ENCODE measurements at places on chromosomes 16 and 17.

GRCh38 chr17:77235370-77235941 is 94.7 kb downstream of the SEC14L1 start:
- DNase-seq = no peak

- peak; percentile 63 for DNase-seq
These were observed 43.3 kb upstream of the CMIP start for GRCh38 chr16:81401035-81401950.

DNA sequence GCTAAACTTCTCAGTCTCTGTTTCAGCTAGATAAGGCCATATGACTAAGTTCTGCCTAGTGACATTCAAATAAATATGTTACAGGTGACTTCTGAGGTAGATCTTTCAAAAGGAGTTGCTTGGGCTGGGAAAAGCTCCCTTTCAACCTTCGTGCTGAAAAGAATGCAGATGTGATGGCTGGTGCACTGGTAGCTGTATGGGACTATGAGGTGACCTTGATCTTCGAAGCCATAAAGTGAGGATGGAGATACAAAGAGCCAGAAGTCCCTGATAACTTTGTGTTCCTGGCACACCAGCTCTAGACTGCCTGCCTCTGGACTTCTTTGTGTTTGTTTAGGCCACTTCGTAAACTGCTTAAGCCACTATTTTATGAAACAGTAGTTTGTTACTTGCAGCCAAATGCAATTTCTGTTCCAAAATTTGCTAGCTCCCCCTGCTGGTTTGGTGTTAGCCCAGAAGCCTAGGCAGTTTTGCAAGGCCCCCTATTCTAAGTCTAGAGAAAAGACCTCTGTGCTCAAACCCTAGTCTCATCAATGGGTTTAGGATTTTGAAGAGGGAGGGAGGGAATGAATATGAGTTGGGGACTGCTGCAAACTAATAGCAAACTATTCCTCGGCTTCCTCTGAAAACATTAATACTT is 23.3 kb upstream of the ERCC4 start:
- DNase-seq = peak; percentile 8

DNA sequence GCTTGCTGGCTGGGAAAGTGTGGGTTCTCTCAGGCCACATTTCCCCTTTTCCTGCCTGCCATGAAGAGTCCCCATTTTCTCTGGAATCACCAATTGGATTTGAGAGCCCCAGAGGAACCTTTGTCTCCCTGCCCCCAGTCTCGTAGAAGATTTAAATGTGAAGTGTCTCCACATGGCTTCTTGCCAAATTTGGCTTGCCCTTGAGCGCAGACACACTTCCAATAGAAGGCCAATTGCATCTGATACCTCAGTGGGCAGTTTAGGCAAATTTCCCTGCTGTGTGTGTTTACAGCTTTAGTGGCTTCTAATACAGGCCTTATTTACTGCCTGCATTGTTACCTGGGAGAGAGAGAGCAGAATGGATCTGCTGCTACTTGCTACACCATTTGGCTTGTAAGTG is 29.7 kb downstream of the CDK5R1 start:
- DNase-seq = peak; percentile 9

GRCh38 chr17:41528959-41529353 is 848 bp upstream of the KRT19 start:
- peak; percentile 82 for DNase-seq

GRCh38 chr16:78045865-78046581 is 23.7 kb downstream of the CLEC3A start:
- peak; percentile 66 for DNase-seq

- peak; percentile 11 for DNase-seq
These were observed 42.1 kb upstream of the BHLHA9 start for GRCh38 chr17:1227917-1228780.

DNA sequence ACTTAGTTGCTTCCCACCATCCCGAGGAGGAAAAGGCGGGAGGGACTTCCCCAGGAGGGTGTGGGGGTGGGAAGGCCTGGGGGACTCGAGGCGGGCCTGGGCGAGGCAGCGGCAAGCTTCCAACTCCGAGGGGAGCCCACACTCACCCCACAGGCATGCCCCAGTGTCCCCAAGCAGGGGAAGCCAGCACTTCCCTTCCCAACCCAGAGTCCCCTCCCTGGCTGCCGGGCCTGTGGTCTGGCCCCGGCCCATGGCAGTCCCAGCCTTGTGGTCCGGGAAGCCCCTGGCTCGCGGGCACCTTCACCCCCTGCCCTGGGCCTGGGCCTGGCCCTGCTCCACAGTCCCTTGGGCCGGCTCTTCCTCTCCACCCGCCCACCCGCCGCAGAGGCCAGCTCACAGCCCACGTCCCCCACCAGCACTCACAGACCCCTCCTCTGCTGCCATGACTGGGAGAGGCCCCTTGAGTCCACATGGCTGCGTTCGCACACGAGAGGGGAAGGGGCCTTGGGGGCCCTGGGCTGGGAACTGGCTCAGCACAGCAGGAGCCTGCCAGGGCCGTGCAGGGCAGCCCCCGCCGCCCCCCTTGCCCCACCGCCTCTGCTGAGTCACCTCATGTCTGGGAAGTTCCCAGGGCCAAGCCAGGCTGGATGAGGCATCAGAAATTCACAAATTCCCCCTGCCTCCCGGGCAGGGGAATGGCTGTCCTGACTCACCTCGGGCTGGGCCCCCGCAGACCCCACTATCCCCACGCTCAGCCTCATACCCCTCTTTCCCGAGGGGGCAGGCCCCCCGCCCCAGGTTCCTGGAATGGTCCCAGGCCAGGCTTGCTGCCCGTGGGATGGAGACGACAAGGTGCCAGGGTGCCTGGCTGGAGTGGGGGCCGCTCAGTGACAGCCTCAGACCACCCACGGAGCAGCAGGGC is 27.8 kb downstream of the BAHCC1 start:
- no peak for DNase-seq

GRCh38 chr17:63653050-63653449 is 30.8 kb downstream of the MAP3K3 start:
- DNase-seq = no peak

DNA sequence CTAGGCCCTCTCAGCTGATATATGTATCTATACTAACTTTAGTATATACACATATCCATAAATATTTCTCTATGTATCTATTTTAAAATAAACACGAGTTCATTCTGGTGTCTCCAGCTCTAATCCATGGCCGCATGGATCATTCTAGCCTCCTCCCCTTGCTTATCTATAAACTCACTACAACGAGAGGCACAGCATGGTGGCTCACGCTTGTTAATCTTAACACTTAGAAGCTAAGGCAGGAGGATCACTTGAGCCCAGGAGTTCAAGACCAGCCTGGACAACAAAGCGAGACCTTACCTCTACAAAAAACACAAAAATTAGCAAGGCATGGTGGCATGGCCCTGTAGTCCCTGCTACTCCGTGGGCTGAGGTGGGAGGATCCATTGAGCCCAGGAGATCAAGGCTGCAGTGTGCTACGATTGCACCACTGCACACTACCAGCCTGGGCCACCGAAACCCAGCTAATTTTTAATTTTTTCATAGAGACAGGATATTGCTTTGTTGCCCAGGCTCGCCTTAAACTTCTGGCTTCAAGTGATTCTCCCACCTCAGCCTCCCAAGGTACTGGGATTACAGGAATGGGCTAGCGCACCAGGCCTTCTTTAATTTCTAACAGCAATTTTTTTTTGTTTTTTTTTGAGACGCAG is 3.9 kb upstream of the ZNF207 start:
- no peak for DNase-seq

GRCh38 chr17:39979016-39979670 is 1.5 kb upstream of the PSMD3 start:
- DNase-seq = no peak

Data from DMS53 (cell line).